ENCODE measurements at places on chromosomes 12 and 14.
A peak's percentile ranks its signal among the peaks of the same experiment; 100 is the strongest.

- DNase-seq: no peak
Observed at GRCh38 chr12:130288691-130289090, 49.0 kb upstream of the PIWIL1 start.

DNA sequence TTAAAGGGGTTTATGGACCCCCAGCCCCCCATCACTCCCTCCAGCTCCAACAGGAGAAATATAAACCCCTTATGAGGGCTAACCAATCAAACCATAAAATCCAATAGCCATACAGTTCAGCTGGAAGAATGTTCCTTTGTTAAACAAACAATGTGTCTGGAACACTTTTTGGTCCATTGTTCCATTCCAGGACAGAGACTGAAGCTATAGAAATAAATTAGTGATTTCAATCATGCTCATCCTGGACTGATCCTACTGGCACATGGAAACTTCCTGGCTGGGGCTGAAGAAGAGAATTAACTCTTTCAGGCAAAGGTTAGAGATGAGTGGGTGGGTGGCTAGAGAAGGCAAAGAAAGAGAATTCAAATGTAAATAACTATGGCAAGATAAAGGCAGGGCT lies 63.4 kb downstream of the ANO2 start:
- no peak for DNase-seq

DNA sequence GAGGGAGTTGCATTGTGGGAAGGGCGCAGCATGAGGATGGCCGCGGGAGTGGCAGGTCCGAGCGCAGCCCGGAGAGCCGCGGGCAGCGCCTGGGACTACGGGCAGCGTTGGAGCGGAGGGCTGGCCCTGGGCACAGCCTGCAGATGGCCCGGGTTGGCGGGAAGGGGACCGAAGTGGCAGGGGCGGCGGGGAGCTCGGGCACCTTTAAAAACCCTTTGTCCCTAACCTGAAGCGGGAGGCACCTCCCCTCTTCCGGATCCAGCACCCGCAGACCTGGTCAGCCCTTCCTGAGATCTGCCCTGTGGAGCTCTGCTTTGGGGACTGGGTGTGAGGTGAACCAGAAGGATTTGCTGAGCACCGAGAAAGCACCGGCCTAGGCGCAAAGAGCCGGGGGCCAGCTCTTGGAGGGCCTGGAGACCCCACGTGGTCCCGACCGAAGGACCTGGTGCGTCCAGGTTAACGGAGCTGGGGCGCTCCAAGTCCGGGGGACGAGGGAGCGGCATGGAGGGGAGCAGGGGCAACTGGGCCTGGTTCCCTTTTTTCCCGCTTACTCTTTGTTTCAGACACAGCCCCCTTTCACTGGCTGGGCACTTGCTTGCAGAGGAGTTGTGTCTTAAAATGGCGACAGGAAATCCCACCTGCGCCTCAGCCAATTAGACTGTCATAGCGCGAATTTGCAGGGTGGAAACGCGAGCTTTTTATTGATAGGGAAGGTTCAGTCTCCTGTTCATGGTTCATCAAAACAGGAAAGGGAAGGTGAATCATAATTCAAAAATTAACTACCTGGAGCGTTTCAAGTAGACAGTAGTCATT lies 792 bp upstream of the SLC38A1 start:
- DNase-seq: no peak

- DNase-seq: no peak
Observed at GRCh38 chr14:104940526-104941150, 16.0 kb downstream of the PLD4 start.

DNA sequence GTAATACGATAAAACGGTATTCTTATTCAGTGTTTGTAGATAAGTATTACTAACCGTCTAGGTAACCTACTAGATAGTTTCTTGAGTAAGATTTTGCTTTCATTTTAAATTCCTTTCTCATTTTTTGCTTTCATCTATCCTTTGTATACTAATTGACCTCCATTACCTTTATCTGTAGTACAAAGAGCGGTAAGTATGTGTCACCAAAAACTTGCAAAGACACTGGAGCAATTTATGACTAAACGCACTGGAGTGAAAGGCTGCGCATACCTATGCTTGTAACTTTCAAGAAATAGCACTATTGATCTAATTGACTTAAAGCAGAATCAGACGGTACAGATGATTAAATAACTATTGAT lies 1.7 kb downstream of the ARHGAP5 start:
- peak; percentile 11 for DNase-seq

GRCh38 chr14:63277591-63278183 lies 41.0 kb downstream of the GPHB5 start:
- no peak for DNase-seq

DNA sequence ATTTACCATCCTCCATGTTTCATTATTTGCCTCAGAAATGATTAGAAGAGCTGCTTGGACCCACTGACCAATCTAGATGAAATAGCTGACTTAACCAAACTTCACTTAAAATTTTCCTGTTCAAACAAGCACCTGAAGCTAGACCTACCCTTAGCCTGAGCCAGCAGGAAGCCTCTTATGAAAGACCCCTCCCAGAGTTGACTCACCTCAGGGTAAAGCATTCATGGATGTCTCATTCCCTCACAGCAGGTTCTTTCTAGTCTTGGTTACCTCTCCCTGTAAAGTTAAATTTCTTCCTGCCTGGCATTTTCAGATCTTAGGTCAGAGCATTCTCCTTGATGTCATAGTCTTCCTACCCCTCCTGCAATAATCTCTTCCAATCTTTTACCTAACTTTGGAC lies 1209.8 kb downstream of the FLRT2 start:
- no peak for DNase-seq

DNA sequence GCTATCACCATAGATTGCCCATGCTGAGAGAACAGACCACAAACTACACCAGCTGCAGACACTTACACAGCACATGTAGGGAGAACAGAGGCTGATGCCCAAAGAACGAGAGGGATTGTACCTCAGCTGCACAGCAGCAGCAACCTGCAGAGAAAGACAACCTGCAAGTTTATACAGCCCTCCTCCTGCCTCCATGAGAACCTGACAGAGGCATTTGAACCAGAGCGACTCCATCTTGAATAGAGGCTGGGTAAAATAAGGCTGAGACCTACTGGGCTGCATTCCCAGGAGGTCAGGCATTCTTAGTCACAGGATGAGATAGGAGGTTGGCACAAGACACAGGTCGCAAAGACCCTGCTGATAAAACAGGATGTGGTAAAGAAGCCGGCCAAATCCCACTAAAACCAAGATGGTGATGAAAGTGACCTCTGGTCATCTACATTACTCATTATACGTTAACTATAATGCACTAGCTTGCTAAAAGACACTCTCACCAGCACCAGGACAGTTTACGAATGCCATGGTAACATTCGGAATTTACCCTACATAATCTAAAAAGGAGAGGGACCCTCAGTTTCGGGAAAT lies 262.4 kb upstream of the HMGA2 start:
- peak; percentile 92 for DNase-seq

- DNase-seq: peak; percentile 60
Observed at GRCh38 chr12:89346741-89347324, 5.5 kb downstream of the DUSP6 start.

- DNase-seq: peak; percentile 63
Observed at GRCh38 chr14:56216626-56217379, 98.6 kb downstream of the PELI2 start.

DNA sequence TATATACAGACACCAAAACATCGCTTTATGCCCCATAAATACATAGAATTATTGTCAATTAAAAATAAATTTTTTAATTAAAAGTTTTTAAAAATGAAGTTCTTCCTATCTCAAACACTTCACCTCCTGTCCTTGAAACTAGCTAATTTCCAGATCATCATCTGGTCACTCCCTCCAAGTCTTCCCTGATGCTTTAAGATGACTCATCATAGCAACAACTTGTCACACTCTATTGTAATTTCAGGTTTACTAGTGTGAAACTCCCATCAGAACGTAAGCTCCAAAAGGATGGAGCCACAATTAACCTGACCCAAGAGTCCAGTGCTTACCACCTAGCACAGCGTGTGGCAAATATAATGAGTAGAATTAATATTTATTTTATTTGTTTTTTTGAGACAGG lies 16.3 kb downstream of the GXYLT1 start:
- DNase-seq: peak; percentile 44

DNA sequence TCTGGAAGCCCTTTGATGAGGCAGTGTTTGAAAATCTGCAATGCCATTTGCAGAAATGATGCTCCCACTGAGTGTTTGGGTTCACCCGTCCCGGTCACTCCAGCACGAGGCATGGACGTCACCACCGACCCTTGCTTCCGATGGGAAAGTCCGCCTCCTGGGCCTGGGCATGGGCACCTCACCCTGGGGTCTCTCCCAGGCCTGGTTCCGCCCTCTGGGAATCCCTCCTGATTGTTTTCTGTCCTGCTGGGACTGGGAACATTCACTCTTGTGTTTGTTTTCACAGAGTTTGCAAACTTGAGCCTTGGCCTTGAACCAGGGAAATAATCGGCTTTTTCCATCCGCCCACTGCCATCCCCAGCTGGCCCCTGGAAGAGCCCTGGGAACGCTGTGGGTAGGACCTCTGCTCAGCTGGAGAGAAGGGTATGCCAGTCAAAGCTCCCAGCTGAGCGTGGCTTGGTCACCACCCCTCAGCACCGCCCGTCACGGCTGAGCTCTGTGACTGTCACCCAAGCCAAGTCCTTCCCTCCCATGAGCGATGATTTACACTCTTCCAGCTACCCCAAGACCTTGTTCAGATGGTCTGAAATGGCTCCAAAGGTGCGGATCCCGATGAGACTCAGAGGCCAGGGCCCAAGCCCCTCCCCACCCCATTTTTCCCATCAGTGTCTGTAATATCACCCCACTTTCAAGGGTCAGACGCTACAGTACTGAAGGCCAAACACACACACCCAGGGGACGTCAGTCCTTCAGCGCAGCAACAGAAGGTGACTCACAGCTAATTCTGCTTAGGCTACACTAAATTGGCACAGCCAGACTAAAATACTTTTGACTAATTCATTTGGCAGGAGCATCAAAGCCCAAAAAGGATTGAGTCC lies 34.1 kb upstream of the FZD10 start:
- DNase-seq: no peak

DNA sequence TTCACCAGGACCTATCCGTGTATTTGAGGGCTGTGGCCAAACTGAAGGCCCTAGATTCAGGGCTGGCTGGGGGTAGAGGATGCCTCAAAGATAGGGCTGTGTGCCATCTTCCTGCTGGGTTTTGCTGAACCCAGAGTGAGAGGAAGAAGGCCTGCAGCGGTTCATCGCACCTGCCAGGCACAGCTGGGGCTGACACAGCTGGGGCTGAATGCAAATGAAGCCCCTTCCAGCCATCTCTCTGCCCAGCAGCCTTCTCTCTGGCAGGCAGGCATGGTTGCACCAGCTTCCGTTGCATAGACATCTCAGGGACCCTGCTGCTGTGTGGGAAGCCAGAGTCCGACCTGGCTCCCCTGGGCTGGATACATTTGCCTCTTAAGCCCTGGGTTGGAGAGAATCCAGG lies 152.4 kb downstream of the TSPAN9 start:
- DNase-seq: no peak

- no peak for DNase-seq
Observed at GRCh38 chr14:20489093-20489994, 16.0 kb upstream of the RNASE10 start.

DNA sequence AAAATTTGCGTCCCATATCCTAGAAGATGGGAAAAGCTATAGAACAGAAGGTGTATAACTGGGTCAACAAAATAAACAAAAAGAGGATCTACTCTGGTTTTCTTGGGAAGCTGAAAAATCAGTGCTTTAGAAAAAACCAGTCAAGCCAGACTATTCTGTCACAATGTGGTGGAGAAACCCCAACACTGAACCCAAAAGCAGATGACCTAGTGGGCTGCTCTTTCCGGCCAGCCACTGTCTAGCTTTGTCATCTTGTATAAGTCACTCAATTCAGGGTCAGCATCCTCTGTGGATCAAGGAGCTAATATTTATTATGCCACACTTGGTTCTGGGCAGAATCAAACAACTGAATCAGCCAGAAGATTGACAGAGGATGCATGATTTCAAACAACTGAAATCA lies 26.6 kb upstream of the TMCC3 start:
- DNase-seq: no peak

DNA sequence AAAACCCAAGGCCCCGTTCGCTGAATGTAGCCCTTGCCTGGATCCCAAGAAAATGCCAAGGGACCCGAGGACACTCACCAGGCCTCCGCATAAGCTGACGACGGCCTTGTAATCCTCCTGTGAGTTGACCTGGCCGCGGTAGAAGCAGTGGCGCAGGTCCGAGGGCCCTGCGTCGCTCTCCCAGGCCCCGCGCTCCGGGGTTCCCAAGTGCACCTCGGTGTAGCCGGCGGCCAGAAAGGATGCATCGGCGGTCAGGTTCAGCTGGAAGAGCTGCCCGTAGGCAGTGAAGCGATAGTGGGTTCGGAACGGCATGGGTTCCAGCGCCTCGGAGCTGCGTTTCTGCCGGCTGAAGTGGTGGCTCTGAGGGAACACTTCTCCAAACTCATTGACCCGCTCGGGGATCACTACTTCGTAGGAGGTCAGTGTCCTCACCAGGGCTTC lies 1.2 kb downstream of the ADAMTS20 start:
- DNase-seq: no peak

DNA sequence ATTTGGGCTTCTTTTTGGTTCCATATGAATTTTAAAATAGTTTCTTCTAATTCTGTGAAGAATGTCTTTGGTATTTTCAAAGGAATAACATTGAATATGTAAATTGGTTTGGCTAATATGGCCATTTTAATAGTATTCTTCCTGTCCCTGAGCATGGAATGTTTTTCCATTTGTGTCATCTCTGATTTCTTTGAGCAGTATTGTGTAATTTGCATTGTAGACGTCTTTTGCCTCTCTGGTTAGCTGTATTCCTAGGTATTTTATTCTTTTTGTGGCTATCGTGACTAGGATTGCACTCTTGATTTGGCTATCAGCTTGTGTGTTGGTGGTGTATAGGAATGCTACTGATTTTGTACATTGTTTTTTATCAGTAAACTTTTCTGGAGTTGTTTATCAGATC lies 601.9 kb downstream of the SNAPC1 start:
- no peak for DNase-seq

- no peak for DNase-seq
Observed at GRCh38 chr14:81450976-81451375, 50.9 kb upstream of the STON2 start.

DNA sequence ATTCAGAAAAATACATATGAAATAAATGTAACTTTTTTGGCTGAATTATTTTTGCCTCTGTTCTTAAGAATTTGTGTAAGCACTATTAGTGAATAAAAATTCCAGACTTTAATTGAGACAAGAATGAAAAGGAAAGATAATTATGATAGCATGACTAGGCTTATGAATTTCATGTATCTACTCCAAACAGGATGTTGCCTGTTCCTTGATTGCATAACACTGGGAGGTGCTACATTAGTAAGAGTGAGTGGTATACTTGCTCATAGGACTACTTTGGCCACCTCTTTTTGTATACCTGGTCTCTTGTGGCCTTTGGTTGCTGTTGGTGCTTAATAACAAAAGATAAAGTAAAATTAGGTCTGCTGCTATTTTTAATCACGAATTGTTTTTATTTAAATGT lies 112.8 kb downstream of the NAV3 start:
- peak; percentile 80 for DNase-seq

All from EH (cell line).